SJCRH30 (cell line): ENCODE measurements at places on chromosomes 12 and 14. TPM values are rescaled to one million over a fixed set of nuclear protein-coding genes. Genes with fewer than 3 reads are reported as not detected.

- H3K36me3 ChIP-seq, result no peaks in the 10 kb centered on the region
- H3K4me1 ChIP-seq, result peaks cover 38% of the 10 kb centered on the region
- DNase-seq, result no peak
- no peak overlapping the region for H3K27ac ChIP-seq
- no peaks in the 10 kb centered on the region for H3K27me3 ChIP-seq
Measured at GRCh38 chr14:105479431-105480158, 5.0 kb downstream of the CRIP2 start.

DNA sequence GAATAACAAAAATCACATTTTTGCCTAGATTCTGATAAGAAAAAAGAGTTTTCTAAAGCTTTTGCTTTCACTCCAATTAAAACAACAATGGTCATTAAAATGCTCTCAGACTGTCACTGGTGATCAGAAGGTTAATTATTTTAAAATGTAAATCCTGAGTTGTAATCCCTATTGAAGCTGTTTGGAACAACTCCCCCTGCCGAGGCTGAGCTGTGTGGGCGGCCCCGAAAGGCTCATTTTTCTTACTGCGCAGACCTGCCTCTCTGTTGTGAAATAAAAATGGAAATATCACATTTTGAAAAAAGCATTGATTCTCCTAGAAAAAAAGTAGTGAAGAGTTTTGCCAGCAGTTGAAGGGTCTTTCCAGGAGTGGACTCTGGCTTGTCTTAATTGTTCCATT lies 174.8 kb upstream of the CDKN3 start:
- no peaks in the 10 kb centered on the region for H3K27me3 ChIP-seq
- no peaks in the 10 kb centered on the region for H3K4me1 ChIP-seq
- no peak overlapping the region for H3K4me3 ChIP-seq
- no peak for DNase-seq

DNA sequence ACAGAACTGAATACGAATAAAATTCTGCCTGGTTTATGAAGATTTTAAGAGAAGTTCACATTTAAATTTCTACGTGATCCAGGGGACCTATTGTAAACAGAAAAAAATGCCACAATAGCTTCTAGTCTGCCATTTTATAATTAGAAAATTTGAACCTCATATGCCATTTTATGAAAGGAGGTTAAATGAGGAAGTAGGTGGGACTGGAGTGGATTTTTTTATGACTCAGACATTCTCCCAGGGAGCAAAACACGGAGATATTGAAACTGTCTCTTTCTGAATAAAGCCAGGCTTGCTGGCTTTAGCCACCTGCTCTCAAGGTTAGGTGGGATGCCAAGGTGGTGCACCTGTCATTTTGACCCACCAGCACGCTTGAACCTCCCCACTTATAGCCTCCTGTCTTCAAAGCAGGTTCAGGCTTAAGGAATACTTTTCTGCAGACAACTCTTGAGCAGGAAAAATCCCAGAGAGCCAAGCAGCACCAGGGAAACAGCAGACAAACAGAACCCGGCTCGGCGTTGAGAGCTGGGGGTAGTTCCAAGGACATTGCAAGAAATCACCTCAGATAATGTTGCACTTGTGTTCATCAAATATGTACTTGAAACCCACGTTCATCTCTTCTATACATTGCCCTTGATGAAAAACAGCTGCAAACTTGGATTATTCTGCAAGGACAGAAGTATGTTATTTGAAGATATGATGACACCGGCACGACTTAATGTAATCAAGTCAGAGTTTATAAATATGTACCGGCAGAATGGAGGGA lies 203.7 kb downstream of the PPM1H start:
- H3K27ac ChIP-seq, result no peak overlapping the region
- no peaks in the 10 kb centered on the region for H3K27me3 ChIP-seq
- peaks cover 20% of the 10 kb centered on the region for H3K4me1 ChIP-seq
- H3K4me3 ChIP-seq, result no peak overlapping the region
- no peak for DNase-seq

DNA sequence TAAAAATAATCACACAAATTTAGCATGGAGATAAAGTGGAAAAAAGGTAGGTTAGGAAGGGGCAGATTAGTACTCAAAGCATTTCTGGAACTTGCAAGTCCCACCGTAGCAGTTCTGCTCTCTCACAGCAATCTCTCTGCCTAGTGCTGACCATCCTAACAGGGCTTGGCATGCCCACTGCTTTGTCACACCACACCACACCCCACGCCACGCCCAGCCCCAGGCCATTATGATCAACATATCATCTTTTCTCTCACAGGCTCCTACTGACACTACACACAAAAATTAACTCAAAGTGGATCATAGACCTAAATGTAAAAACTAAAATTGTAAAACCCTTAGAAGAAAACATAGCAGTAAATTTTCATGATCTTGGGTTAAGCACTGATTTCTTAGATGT lies 273.7 kb downstream of the DAD1 start:
- no peaks in the 10 kb centered on the region for H3K27me3 ChIP-seq
- DNase-seq, result no peak
- H3K36me3 ChIP-seq, result no peaks in the 10 kb centered on the region
- no peaks in the 10 kb centered on the region for H3K4me1 ChIP-seq

DNA sequence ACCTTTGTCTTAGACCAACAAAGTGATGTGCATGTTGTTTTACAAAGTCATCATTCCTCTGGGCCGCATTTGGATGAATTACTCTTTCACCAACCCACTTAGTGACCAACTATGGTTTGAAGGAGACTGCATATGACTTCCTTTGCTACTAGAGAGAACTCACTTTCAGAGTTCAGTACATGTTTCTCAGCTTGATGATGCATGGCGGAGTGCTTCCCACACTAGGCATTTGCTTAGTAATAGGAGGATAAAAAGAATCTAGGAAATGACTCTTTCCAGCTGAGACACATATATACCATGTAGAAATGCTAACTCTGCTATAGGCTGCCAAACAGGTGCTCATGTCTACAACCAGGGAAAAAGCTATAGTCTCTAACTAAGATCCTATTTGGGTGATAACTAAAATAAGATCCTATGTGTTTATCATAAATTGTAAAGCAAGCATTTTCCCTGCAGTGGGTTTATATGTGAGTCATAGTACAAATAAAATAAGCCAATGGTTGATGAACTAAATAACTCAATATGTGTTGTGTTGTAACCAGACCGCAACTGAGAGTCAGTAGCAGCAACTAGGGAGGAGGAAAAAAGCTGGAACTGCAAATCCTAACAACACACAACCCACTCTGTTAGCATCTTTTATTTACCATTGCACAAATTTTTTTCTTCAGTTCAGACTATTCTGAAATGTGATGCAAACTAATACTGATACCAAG lies 87.2 kb downstream of the TSPAN8 start:
- H3K4me3 ChIP-seq, result no peak overlapping the region
- DNase-seq, result no peak
- no peaks in the 10 kb centered on the region for H3K36me3 ChIP-seq
- H3K27ac ChIP-seq, result no peak overlapping the region

The HOXC12 gene
- not detected in 2 replicates for total RNA-seq

The SIX6 gene
- total RNA-seq, result not detected in 2 replicates

The GDF3 gene
- total RNA-seq, result not detected in 2 replicates
